ENCODE measurements at places on chromosomes 13 and 19. TPM values are rescaled to one million over a fixed set of nuclear protein-coding genes. Genes with fewer than 3 reads are reported as not detected.
A peak's percentile ranks its signal among the peaks of the same experiment; 100 is the strongest.

The ZNF230 gene
- total RNA-seq = 16.1 TPM

The SUGP2 gene
- 84.8 TPM for total RNA-seq

The ZNF888 gene
- 7.5 TPM for total RNA-seq

The PPP1R15A gene
- 35.1 TPM for total RNA-seq

The C13orf42 gene
- not detected for total RNA-seq

The LILRA5 gene
- total RNA-seq = 2.6 TPM

The PEPD gene
- total RNA-seq = 23.9 TPM

The ZNF554 gene
- total RNA-seq = 7.5 TPM

The ITGBL1 gene
- 4.8 TPM for total RNA-seq

The CGB3 gene
- not detected for total RNA-seq

DNA sequence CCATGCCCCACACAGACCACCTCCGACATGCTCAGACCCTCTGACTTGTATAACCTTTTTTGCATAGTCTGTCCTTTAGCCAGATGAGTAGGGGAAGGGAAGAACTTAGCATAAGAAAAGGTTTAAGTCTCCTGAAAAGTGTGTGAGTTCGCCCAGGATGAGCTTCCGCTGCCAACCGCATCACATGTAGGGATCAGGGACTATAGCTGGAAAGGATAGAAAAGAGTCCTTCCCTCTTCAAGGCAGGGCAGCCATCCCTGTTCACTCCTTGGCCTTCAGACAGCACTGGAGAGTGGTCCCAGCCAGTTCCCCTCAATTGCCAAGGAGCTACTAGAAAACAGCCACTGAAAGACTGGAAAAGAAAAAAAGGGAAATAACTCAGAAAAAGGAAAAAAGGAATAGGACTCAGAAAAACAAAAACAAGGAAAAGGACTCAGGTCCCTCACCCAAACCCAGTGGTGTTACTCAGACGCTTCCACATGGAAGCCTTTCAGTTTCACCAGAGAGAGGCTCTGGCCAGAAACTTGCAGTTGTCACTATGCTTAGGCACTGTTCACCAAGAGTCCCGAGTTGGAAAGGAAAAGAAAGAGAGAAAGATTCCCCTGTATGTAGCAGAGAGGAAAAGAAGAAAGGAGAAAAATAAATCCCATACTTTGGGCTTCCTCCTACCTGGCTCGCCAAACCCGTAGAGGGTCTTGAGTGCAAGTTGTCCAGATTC, 5.6 kb upstream of the TM9SF2 start:
- H3K4me3 ChIP-seq = peak overlapping the region; percentile 45
- DNase-seq = no peak

GRCh38 chr13:112183532-112184090, 116.7 kb downstream of the SOX1 start:
- H3K27me3 ChIP-seq = no peaks in the 10 kb centered on the region
- no peak overlapping the region for H3K4me3 ChIP-seq
- no peaks in the 10 kb centered on the region for H3K36me3 ChIP-seq
- no peaks in the 10 kb centered on the region for H3K4me1 ChIP-seq
- H3K27ac ChIP-seq = no peak overlapping the region

- H3K4me3 ChIP-seq = no peak overlapping the region
- H3K36me3 ChIP-seq = no peaks in the 10 kb centered on the region
- H3K27me3 ChIP-seq = no peaks in the 10 kb centered on the region
- H3K27ac ChIP-seq = no peak overlapping the region
These were observed 23.6 kb downstream of the TUBA3C start for GRCh38 chr13:19158006-19158405.

DNA sequence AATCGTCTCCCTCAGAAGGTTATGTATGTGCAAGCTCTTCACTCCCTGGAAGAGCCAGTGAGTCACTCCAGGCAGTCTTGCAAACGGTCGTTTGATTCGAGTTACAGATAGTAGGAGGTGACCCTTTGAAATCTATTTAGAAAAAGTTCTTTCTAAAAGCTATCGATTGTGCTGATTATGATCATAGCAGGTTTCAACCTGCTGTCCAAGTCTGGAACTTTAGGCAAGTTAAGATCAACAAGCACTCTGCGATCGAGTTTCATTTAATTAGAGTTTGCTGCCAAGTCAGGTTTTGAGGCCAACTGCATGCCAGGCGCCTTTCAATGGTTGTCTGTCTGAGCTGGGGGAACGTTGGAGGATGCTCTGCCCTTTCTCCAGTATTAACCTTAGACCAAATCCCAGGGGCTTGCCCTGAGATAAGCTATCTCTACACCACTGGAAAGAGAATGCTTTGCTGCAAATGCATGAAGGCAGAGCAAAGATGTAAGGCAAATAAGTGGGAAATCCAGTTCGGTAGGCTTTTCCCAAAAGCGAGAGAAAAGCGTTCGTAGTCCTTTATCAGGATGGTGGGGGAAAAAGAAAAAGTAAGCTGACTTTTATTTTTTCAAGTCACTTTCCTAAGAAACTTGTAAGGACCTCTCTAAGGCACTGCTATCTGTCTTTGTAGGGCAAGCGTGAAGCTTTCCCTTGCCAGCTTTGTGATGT, 287.5 kb downstream of the ATP8A2 start:
- no peaks in the 10 kb centered on the region for H3K4me1 ChIP-seq
- peak; percentile 21 for DNase-seq
- H3K27ac ChIP-seq = no peak overlapping the region
- H3K27me3 ChIP-seq = no peaks in the 10 kb centered on the region
- H3K4me3 ChIP-seq = no peak overlapping the region
- no peaks in the 10 kb centered on the region for H3K36me3 ChIP-seq

DNA sequence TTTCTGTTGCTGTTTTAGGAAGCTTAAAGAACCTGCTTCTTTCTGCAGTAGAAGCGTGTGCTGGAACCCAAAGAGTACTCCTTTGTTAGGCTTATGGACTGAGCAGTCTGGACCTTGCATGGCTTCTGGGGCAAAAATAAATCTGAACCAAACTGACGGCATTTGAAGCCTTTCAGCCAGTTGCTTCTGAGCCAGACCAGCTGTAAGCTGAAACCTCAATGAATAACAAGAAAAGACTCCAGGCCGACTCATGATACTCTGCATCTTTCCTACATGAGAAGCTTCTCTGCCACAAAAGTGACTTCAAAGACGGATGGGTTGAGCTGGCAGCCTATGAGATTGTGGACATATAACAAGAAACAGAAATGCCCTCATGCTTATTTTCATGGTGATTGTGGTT, 103.1 kb downstream of the TNFRSF19 start:
- no peak for DNase-seq
- no peak overlapping the region for H3K4me3 ChIP-seq
- H3K36me3 ChIP-seq = no peaks in the 10 kb centered on the region
- H3K27ac ChIP-seq = peak overlapping the region; percentile 61
- H3K4me1 ChIP-seq = peaks cover 23% of the 10 kb centered on the region

DNA sequence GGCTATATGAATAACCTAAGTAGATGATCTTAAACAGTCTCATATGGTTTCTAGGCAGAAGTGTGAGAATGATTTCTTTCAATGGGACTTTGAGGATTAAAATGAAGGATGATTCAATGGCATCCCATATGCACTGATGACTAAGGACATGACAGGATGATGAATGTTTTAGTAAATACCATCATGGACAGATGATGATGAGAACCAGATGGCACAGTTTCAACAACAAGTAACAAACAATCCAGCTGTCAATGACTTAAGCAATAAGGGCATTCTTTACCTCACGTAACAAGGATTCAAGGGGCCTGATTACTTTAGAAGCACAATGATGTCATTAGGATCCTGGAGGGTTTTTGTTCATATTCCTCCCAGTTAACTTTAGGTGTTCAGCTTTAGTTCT, 2678.4 kb downstream of the PCDH9 start:
- no peak overlapping the region for H3K4me3 ChIP-seq
- no peak overlapping the region for H3K27ac ChIP-seq
- H3K36me3 ChIP-seq = no peaks in the 10 kb centered on the region
- no peaks in the 10 kb centered on the region for H3K4me1 ChIP-seq
- DNase-seq = no peak
- H3K27me3 ChIP-seq = no peaks in the 10 kb centered on the region

DNA sequence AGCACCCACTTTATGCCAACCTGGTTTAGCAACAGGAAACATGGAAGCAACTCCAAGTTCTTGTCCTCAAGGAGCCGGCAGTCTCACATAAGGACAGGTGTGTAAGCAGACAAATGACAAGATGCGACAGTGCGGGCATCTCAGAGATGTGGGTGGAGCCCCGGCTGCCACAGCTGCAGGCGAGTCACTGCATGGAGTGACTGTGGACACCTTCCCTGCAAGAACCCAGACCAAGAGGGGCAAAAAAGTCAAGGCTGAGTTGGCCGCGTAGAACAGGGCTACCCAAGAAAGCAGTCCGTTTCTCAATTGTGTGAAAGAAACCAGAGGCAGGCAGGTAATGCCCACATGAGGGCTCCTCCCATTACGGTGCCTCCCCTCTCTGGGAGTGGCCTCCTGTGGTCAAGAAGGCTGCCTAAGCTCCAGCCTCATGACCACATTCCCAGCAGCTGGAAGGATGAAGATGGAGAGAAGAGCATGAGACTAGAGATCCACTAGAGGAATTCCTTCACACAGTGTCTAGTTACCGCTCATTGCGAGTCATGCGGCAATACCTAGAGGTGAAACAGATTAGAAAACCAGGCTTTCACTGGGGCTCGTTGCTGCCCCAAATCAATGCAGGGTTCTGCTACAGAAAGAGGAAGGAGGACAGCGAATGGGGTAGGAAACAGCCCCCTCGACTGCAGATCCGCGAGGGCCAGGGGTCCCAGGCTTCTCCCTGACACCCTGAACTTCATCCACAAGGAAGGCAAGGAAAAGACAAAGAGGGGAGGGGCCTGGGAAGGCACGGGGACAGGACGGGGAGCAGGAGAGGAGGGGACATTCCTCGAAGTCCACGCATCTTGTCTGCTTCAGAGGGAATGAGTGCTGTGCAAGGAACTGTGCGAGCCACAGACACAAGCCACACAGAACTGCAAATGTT, 80.2 kb downstream of the SPACA7 start:
- H3K4me3 ChIP-seq = no peak overlapping the region
- H3K27me3 ChIP-seq = peaks cover 24% of the 10 kb centered on the region
- peak; percentile 18 for DNase-seq
- no peak overlapping the region for H3K27ac ChIP-seq
- no peaks in the 10 kb centered on the region for H3K4me1 ChIP-seq
- no peaks in the 10 kb centered on the region for H3K36me3 ChIP-seq

GRCh38 chr13:20128459-20128931, 32.4 kb downstream of the GJA3 start:
- peak; percentile 65 for DNase-seq
- H3K27ac ChIP-seq = peak overlapping the region; percentile 87
- H3K4me3 ChIP-seq = peak overlapping the region; percentile 53
- H3K36me3 ChIP-seq = no peaks in the 10 kb centered on the region

- DNase-seq = no peak
- H3K27me3 ChIP-seq = no peaks in the 10 kb centered on the region
- H3K4me3 ChIP-seq = no peak overlapping the region
- peaks cover 27% of the 10 kb centered on the region for H3K36me3 ChIP-seq
These were observed 42.1 kb downstream of the NAA16 start for GRCh38 chr13:41352935-41353840.

DNA sequence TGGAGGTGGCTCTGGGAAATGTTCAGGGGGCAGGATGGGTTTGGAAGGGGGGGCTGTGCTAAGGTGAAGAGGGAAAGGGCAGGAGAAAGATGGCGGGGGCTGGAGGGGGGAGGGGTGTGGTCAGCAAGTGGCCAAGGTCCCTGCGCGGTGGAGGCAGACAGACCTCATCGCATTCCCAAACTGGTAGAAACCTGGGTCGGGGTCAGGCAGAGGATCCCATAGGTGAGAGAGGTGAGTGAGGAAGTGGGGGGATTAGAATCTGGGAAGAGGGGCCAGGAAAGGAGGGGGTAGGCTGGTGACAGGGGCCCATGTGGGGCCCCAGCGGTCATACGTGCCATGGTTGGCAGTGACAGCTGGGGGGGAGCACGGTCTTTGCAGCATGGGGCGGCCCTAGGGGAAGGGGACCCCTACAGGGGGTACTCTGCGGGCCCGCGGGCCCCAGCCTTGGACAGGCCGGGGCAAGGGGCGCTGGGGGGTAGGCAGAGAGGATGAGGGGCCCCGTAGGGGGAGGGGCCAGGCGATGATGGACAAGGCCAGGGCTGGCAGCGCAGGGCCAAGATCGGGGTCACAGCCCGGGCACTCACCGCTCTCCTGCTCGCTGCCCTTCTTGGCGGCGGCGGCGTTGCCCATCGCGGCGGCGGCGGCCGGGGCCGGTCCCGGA, 514 bp downstream of the PRKACA start:
- H3K36me3 ChIP-seq = no peaks in the 10 kb centered on the region
- H3K27me3 ChIP-seq = no peaks in the 10 kb centered on the region

DNA sequence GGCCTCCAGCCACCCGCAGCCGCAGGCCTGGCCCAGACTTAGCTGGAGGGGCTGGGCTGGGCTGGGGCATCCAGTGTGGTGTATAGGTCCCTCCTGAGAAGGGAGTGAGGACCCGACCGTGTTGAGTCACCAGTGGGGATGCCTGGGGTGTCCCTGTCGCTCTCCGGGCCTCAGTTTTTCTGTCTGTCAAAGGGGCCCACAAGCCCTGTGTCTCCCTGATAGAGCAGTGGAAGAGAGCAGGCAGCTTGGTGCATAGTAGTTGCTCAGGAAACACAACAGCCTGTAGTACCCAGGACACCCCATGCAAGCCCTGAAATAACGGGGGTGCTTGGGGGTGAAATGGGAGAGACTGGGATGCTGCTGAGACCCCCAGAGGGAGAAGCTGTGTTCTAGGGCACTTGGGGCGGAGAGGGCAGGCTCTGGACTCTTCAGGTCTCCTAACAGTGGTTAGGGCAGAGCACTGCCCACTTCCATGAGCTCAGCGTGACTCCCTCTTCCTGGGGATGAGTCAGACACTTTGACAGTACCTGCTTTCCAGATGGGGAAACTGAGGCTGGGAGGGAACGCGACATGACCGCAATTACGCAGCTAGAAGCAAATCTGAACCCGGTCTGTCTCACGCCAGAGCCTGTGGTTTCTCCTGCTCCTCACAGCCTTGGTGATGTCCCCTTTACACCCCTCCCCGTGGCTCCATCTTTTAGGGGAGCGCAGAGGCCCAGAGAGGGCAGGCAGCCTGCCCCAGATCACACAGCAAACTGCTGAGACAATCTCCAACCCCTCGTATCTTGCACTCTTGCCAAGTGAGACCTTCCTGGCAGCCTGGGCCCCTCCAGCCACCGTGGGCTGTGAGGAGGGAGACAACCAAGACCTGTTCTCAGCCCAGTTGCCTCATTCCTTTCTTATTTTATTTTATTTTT, 692 bp downstream of the SULT2B1 start:
- DNase-seq = no peak
- no peaks in the 10 kb centered on the region for H3K27me3 ChIP-seq
- H3K27ac ChIP-seq = no peak overlapping the region

GRCh38 chr13:36339600-36340155, 6.5 kb downstream of the SPART start:
- peaks cover 6% of the 10 kb centered on the region for H3K4me1 ChIP-seq
- H3K27ac ChIP-seq = no peak overlapping the region
- H3K27me3 ChIP-seq = no peaks in the 10 kb centered on the region
- H3K36me3 ChIP-seq = peaks cover 10% of the 10 kb centered on the region
- DNase-seq = no peak

DNA sequence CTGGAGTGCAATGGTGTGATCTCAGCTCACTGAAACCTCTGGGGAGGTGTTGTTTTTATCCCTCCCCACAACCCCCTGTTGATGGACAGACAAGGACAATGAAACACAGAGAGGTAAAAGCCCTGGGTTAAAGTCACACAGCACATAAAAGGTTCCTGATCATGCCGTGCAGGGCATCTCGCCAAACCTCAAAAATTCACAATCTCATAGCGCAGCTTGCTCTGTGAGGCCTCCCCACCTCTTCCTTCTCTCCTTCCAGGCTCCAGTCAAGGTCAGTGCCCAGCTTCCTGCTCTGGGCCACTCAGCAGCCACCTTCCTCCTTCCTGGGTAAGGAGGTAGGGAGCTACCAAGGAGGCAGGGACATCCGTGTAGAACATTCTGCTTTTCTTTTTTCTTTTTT, 2.3 kb downstream of the FUT2 start:
- peak; percentile 84 for DNase-seq
- H3K27ac ChIP-seq = peak overlapping the region; percentile 94
- no peaks in the 10 kb centered on the region for H3K27me3 ChIP-seq
- peaks cover 22% of the 10 kb centered on the region for H3K36me3 ChIP-seq
- H3K4me3 ChIP-seq = peak overlapping the region; percentile 53
